MV-4-11 (cell line): ENCODE measurements at places on chromosomes 3 and 15.
A peak's percentile ranks its signal among the peaks of the same experiment; 100 is the strongest.

- DNase-seq = peak; percentile 33
Measured at GRCh38 chr3:18027161-18027939, 284.9 kb upstream of the TBC1D5 start.

DNA sequence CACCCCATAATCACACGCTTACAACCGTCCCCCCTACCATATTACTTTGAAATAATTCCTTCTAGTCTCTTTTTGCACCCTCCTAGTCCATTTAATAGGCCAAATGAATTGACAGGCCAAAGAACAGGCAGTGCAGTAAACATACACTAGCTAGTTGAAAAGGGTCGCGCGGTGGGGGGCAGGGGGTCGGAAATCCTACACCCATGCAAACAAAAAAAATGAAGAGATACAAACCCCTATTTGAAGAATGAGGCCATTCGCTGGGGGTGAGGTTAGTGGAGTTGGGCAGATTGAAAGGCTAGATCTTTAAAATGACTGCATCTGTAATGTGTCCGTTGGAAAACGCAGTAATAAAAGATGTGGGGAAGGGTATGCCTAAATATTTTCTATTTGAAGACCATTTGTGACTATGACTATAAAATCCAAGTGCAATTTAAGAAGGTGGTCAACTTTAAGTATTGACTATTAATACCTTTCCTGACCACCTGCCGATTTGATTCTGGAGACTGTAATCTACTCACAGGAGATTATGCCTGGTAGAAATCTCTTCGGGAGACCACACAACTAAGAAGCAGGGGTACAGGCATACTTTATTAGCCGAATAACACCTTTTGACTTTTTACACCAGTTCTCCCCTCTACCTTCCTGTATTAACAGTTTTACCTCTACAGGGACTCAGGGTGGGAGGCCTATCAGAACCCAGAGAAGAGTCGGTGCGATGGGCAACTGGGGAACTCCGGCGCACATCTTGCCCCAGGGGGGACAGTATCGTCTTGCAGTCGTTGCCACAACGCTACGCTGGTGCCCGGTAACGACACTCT, 762 bp upstream of the ARL6 start:
- no peak for DNase-seq

- DNase-seq = peak; percentile 99
Measured at GRCh38 chr3:24678421-24678865, 183.8 kb upstream of the THRB start.

DNA sequence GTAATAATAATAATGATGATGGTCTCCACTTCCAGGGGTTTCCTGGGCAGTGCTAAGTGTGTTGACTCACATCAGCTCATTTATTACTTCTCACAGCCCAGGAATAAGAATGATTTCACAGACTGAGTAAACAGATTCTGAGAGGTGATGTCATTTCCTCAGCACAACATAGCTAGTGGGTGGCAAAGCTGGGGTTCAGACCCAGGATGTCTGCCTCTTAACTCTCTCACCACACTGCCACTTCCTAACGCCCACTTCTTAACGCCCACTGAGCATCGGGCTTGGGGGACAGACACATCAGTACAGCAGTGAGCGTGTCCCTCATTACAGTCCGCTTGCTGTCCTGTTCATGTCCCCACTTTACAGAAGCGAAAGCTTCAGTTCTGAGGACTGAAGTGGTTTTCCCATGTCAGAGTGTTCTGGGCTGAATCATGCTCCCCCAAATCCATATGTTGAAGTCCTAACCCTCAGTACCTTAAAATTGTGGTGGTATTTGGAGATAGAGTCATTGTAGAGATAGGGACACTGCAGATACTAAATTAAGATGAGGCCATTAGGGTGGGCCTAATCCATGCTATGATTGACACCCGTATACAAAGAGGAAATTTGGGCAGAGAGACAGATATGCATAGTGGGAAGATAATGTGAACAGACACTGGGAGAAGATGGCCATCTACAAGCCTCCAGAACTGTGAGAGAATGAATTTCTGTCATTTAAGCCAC, 68.0 kb downstream of the ATP2B2 start:
- peak; percentile 74 for DNase-seq

- no peak for DNase-seq
Measured at GRCh38 chr3:156431334-156432124, 123.4 kb downstream of the SSR3 start.

- no peak for DNase-seq
Measured at GRCh38 chr3:127604035-127604434, 5.8 kb downstream of the MCM2 start.

- no peak for DNase-seq
Measured at GRCh38 chr15:59711451-59712243, 22.5 kb upstream of the BNIP2 start.

DNA sequence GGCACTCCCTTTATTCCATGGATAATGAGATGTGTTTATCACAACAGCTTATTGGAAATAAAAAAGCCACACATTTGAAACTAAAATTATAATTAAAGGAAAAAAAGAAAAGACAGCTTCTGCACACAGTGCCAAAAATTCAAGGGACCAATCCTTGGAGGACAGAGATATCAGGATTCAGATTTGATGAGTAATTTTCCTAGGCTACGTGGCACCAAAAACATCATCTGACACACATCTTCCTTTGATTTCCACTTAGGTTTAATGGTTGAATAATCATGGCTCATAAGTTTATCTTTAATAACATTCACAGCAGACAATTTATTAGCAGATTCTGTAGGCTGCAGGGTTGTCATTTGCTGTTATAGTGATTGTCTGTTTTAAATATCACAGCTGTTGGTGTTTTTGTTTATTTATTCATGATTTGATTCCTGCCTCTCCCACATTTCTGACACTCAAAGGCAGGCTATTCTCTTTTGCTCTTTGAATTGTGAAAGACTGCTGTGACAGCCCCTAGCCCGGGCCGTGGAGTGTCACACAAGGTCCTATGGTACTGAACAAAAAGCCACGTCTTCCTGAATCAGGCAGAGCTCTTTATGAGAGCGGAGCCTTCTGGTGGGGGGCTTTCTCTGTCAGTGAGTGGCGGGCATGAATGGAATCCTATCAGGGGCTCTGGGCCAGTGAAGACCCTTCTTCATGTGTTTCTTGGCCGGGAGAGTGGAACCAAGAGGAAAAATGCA, 708.5 kb downstream of the SQOR start:
- no peak for DNase-seq

GRCh38 chr3:23760871-23761373, 44.8 kb upstream of the UBE2E1 start:
- DNase-seq = peak; percentile 70

DNA sequence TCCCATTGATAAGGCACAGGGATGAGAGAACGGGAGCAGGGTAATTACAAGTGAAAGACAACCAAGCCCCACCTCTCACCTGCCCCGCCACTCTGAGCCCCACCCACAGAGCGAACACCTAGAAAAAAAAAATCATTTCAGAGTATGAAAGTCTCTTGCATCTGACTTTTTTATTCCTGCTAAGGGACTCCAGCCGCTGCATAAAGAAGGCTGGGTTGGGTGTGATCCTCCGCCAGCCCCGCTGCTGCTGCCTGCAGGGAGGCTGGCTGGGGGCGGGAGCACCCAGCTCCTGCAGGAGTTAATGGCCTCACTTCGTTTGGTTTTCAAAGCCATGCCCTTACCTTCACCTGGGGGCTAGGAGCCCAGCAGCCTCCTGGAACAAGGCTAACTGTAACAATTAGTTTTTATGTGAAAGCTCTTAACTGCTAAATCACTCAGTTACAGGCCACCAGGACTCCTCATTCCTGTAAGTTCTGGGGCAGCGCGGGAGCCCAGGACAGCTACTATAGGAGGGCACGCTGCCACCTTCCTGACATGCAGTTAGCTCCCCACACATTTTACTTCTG, 78.0 kb upstream of the SNRPA1 start:
- DNase-seq = no peak

DNA sequence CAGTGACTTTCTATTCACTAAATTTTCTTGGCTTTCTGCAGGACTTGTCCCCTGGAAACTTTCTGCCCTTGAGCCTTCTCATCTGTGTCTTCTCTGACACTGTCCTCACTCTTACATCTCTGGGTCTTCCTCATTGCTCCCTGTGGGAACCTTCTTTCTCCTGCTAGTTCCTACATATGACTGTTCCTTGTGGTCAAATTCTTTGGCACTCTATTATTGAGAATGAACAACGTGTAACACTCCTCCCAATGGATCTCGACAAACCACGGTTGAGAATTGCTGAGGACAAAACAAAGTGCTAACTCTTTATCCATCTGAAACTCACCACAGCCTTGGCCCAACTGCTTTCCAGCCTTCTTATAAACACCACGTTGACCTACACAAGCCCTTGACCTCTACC, 3.5 kb upstream of the FAM81A start:
- DNase-seq = no peak

GRCh38 chr3:179402963-179403362, 48.3 kb downstream of the GNB4 start:
- DNase-seq = no peak

- no peak for DNase-seq
Measured at GRCh38 chr15:49464522-49464921, 41.5 kb downstream of the FGF7 start.

GRCh38 chr3:184174646-184175492, at the start of gene AP2M1:
TSS of gene AP2M1 (plus strand) at chr3:184174855. CDS start at chr3:184176994, 2,139 bp downstream.
- DNase-seq = peak; percentile 99

DNA sequence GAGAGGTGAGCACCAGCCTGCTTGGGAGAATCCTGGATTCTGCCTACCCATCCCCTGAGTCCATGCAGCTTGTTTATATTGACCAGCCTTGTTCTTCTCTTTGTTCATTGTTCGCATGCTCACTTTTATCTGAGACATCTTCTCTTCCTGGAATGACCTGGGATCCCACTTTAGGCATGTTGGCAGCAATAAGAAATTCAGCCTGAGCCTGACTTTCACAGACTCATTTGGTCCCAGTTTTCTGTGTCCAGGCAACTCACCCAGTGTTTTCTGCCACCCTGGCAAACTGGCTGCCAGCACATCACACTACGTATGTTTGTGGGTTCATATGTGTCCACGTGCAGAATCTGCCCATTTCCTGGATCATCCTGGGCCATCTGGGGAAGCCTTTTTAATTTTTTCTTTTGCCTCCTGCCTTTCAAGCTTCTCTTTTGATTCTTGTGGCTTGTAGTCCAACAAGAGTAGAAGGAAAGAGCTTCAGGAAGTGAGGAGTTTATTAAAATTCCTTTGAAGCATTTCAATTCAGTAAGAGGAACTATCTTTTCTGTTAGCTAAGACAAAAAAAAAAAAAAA, 199.9 kb downstream of the FNDC3B start:
- DNase-seq = no peak

DNA sequence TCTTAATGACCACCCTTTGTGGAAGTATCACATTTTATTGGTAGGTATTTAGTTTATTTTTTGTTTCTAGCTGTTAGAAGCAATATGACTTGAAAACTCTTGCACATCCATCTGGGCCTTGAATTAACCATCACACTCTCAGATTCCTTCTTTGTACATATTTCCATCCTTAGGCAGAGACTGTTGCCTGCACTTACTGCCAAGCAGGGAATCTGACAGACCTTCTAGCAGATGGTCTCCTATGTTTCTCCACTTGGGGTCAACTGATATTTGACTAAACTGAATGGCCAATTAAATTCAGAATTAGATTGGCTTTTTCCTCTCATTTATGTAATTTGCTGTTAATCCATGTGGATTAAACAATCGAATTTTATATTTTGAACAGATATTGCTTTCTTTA, 324.9 kb upstream of the TGFBR2 start:
- DNase-seq = no peak

DNA sequence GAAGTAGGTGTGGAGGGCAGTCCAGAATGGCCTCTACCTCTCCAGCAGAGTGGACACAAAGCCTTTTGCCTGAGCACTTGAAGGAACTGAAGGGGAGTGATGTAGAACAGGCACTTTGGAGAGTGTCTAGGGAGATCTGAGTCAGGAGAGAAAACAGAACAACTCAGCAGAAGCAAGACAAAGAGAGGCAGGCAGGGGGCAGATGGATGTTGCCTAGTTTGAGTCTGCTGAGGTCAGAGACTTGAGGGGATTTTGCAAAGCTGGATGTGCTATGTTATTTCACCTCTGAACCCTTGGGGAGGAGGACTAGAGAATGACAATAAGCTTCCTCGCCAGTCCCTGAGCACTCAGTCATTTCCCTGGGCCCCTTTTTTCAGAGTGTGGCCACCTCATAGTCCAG, 366.4 kb downstream of the EPHB1 start:
- no peak for DNase-seq

DNA sequence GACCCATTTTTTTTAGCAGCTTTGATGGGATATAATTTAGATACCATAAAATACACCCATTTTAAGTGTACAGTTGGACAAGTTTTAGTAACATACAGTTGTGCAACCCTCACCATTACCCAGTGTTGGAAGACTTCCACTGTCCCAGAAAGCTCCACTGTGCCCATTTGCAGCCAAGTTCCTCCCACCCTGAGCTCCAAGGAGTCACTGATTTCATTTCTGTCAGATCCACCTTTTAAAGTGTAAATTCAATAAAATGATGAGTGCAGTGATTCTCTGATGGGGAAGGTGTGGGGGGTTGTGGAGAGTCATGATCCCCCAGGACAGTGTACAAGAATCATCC, 93.2 kb upstream of the IGF1R start:
- DNase-seq = no peak

- no peak for DNase-seq
Measured at GRCh38 chr15:72825829-72826228, 42.3 kb upstream of the ADPGK start.

GRCh38 chr3:6791161-6791560, 69.8 kb upstream of the GRM7 start:
- DNase-seq = no peak

GRCh38 chr3:43789028-43789427, 98.3 kb downstream of the ABHD5 start:
- no peak for DNase-seq

- DNase-seq = no peak
Measured at GRCh38 chr3:140068494-140069017, 133.6 kb downstream of the CLSTN2 start.

GRCh38 chr3:117708601-117709000, 999.0 kb downstream of the TUSC7 start:
- DNase-seq = no peak

DNA sequence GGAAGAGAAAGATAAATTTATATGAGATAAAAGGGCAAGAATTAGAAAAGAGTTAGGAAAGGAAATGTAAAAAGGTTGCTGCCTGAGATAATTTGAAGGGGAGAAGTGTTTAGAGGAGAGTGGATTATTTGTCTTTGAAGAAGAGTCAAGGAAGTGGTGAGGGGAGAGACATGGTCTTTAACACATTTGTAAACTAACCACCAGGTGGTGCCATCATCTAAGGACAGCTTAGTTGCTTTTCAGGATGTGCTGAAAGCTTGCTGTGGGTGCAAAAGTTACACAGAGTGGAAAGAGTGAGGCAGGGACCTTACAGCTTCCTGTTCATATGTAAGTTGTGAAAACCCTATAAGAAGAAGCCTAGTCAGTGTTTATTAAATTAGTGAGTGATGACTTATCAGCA, 114.1 kb upstream of the DNAJC19 start:
- peak; percentile 39 for DNase-seq

- DNase-seq = peak; percentile 38
Measured at GRCh38 chr3:112043621-112044201, 9.2 kb downstream of the TMPRSS7 start.
